ENCODE measurements at places on chromosomes 12 and 14. TPM values are rescaled to one million over a fixed set of nuclear protein-coding genes. Genes with fewer than 3 reads are reported as not detected.
A peak's percentile ranks its signal among the peaks of the same experiment; 100 is the strongest.

Gene AICDA
- not detected for total RNA-seq

- DNase-seq = no peak
Measured at GRCh38 chr14:93884950-93885349, 42.2 kb upstream of the FAM181A start.

- DNase-seq = no peak
Measured at GRCh38 chr12:85588221-85588620, 248.0 kb downstream of the RASSF9 start.

- no peak for DNase-seq
Measured at GRCh38 chr12:77644915-77645605, 185.6 kb upstream of the NAV3 start.

DNA sequence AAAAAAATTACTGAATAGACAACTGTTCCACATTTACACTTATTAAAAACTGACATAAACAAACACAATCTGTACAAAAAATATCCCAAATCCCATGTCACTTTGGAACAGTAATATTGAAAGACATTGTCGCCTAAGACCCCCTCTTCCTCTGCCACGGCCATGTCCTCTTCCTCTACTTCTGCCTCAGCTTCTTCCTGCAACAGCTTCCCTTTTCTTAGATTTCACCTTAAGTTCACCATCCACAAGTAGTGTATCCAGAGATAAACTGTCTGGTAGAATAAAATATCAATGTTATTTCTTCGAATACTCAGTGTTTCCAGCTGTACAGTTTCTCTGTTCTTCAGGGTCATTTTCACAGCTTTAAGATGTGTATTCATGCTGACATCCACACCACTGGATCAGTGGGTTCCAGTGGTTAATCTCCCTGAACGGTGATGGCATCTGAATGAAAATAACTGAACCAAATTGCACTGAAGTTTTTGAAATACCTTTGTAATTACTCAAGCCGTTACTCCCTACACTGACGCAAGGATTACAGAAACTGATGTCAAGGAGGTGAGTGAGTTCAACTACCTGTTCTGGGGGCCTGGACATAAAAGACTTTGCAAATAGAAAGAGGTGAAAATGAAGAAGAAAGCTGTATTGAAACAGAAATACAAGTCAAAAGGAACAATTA lies 208.5 kb downstream of the C12orf50 start:
- no peak for DNase-seq

Gene SMCO2
- not detected for total RNA-seq

Gene TEX22
- total RNA-seq = not detected

Gene RNFT2
- total RNA-seq = 3.8 TPM

DNA sequence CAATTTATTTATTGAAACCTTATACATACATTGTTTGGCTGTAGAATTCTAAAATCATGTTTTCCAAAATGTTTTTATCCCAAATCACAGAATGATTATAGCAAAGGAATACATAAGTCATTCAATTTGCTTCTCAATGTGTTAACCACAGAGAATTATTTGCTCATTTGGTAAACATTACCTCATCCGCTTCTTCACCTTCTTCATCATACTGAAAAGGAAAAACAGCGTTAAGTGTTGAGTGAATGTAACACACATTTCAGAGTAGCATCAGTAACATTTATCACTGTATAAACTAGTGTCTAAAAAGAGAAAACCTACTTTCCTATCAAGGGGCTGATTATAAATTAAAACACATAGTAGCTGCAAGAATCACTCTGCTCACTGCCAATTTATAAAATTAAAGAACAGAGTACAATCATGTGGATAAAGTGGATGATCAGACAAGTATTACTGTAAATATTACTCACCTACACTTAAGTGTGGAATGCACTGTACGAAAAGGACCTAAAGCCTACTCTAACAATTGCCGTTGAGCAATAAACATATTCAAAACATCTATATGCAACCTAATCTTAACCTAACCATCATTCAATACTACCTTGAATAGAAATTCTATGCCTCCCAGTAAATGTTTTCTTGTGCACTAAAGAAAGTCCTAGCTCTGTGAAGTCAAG lies 18.1 kb upstream of the PHLDA1 start:
- DNase-seq = no peak

DNA sequence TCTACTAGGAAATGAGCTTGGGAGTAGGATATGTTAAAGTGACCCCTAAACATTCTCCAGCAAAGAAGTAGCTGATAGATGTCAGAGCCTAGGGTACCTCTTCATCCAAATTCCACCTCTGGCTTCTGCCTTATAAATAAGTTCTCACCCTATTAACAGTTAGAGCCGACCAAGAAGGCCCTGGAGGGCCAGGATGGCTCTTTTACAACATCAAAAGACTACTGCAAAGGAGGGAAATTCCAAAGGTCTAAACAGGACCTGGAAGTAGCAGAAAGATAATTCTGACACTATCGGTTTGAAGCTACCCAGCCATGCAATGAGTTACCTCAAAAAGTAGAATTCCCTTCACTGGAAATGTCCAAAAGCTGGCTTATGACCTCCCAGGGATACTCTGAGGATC lies 90.0 kb downstream of the PPM1H start:
- DNase-seq = no peak

Gene IFNG-AS1
- total RNA-seq = 3.0 TPM

Gene USP30
- 28.2 TPM for total RNA-seq

DNA sequence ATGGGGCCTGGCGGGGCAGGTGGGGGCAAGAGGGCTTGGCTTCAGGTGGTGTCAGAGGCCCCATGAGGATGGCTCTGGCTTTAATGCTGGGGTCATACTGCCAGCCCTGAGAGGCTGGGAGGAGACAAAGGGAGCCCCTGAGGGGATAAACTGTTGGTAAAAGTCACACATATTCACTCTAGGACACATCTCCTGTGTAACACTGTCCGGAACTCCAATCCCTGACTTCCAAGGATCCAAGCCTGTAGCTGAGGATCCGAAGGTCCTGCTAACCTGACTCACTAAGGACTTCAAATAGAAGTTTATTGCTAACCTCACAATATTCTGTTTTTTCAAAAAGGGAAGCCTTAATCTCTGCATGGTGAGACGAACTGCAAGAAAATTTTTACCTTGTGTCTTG lies 39.2 kb upstream of the GPR68 start:
- DNase-seq = no peak

Gene PTPN6
- 63.9 TPM for total RNA-seq

Gene KRT78
- total RNA-seq = not detected

DNA sequence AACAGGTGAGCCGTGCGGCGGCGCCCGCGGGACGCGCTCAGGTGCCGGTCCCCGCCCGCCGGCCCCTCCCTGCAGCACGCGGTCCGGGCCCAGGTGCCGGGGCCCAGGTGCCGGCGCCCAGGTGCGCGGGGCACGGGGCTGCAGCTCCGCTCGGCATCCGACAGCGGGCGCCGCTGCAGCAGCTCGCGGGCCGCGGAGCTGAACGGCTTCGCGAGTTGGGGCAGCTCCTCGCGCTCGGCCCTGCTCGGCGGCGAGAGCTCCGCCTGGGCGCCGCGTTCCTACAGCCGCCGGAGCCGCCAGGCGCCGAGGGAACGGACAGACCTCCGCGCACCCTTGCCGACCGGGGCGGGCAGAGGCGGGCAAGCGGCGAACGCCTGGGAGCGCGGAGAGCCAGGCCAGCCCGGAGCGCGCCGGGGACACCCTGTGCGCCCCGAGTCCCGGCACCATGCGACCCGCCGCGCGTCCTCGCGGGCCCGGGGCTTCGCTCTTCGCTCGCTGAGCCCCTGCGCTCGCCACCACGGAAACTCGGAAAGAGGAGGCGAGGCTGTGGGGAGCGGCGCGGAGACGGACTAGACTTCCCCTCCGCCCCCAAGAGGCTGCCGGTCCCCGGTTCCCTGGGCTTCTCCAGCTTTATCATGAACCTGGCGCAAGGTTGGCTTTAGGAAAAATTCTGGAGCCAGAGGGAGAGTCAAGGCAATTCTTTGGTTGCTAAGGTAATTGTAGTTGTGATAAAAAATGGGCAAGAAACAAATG lies at the start of gene RGS6:
TSS of gene RGS6 (plus strand) at position 201 of the 753 bp plus-strand sequence.
- no peak for DNase-seq

Gene DEGS2
- 0.22 TPM for total RNA-seq

DNA sequence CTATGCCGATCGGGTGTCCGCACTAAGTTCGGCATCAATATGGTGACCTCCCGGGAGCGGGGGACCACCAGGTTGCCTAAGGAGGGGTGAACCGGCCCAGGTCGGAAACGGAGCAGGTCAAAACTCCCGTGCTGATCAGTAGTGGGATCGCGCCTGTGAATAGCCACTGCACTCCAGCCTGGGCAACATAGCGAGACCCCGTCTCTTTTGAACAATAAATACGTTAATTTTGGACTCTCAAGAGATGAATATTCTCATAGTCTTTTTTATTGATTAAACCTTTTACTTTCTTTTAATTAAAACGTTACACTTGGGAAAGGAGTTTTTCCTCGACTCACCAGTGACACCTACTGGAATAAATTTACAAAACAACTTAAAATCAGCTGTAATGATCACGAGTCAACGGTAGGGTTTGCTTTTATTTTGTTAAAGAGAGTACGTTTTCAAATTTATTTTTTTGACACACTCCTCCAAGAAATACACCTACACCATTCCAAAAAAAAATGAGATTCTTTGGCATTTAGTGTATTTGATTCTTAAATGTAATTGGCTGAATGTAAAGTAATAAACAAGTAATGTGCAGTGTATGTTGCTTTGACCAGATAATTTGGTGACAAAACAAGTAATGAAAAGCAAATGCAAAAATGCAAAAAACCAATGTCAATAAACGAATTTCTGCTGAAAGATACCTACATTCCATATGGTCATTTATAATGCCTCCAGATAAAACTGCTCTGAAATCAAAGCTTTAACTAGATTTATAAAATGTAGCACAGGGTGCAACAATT lies 687 bp upstream of the RPS29 start:
- DNase-seq = peak; percentile 20

DNA sequence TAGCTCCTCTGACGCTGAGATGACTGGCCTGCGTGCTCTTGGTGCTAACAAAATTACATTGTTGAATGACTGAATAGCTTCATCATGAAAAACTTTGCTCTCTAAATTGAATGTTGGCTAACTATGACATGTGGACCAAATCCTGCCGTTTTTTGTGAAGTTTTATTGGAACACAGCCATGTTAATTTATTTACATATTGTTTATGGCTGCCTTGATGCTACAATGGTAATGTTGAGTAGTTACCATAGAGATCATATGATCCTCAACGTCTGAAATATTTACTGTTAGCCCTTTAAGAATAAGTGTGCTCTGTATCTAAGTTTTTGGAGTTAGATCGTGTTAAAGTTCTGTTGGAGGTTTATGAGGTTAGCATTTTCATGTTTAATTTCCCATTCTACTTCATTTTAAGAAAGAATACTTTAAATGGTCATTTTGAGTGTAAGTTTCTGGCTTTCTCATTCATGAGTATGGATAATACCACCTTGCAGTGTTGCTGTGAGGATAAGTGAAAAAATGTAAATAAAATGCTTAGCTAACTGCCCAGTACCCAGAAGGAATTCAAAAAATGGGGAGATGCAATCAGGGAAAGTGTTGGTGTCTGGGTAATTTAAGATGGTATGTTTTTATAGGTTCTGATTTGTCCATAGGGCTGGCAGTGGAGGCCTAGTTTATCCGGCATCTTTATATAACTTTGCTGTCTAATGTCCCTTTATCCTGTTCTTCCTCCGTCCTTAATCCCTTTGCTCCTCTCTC lies 35.3 kb downstream of the NUBPL start:
- DNase-seq = no peak

GRCh38 chr12:56718149-56718548 lies 7.0 kb downstream of the NACA start:
- no peak for DNase-seq

- no peak for DNase-seq
Measured at GRCh38 chr12:54716261-54716660, 68.1 kb upstream of the DCD start.

Gene CD27
- 39.2 TPM for total RNA-seq

DNA sequence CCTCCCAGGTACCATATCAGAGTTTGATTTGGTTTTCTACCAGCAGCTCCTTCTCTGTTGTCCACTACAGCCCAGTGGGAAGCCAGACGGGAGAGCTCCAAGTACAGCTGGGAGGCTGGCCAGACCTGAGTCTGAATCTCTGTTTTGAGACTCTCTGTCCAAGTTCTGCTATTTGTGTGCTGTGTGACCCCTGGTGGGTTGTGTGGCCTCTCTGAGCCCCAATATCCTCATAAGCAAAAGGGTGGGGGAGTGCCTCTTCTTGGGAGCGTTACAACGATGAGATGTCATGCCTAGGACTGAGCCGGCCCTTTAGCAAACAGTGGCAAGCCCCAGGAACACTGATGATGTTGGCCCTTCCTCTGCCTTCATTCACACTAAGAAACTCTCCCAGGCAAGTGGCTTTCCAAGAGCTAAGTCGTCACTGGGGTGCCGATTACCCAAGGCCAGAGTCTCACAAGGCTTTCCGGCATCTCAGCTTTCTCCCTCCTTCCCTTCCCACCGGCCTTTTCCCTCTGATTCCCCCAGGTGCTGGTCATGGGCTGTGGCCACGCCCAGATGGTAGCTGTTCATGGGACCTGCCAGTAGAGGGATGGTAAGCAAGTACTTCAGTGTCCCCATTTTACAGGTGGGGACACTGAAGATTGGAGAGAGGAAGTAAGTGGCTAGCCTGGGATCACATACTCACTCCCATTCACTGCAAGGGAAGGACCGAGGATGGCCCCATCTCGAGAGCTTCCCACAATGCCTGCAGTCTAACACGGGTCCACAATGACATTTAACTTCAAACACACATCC lies 47.7 kb downstream of the BCL11B start:
- DNase-seq = no peak

DNA sequence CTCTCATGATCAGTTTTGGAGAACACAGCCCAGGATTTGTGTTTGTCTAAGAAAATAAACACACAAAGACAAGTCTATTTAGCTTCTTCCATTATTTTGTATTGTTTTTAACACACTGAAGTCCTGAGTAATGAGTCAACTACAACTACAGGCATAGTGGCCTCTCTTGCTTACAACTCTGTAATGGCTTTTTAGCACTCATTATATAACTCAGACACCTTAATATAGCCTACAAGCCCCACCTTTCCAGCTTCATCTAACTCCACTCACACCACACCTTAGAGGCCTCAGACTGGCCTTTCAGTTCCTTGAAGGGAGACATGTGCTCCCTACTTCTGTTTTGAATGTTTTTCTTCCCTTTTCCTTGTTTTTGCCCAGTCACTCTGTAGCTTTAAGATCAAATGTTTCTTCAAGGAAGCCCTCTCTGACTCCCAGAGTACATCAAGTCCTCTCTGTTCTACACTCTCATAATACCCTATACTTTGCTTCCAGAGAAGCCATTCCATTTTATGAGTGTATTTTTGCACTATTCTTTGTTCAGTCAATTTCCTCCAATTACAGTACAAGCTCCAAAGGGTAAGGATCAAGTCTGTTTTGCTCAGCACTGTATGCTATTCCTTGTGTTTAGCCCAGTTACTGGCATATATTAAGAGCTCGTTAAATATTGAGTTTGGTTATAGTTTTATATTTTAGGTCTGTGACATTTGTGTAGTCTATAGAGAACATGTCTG lies 233.6 kb upstream of the ARHGAP5 start:
- no peak for DNase-seq

Gene CCDC38
- not detected for total RNA-seq

DNA sequence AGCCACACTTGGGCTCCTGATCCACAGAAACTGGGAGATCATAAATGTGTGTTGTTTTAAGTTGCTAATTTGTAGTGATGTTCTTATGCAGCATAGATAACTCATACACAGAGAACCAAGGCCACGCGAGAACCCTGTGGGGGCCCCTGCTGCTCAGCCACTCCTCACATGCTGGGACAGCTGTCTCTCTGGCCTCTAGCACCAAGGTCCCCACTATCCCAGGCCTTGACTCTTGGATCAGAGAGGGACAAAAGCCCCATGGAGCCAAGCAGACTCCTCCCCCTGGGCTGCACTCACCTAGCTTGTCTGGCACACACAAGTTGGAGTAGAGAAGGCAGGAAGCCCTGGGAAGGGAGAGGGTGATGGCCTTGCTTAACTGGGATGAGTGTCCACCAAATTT lies 11.3 kb downstream of the PLD4 start:
- DNase-seq = no peak

- DNase-seq = no peak
Measured at GRCh38 chr14:97361181-97361580, 564.0 kb downstream of the VRK1 start.

Data from CD8-positive, alpha-beta T cell (primary cell).